ENCODE measurements at places on chromosomes 7 and 10.
A peak's percentile ranks its signal among the peaks of the same experiment; 100 is the strongest.

DNA sequence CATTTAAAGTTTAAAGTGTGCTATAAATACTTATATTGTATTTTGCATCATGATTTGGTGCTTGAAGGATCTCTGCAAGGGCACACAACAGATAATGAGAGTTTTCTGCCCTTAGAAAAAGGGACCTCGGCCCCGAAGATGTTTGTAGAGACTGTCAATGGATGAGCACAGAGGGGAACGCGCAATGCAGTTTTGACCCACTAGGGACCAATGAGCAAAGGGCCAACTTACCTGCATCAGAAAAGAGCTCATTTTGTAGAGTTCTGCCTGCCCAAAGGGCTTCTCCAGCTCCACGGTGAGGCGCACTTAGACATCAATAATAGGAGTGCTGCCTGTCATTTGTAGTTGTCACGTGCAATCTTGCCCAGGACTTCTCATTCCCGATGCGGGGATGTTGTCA, 91.1 kb downstream of the BUB3 start:
- DNase-seq, result no peak

DNA sequence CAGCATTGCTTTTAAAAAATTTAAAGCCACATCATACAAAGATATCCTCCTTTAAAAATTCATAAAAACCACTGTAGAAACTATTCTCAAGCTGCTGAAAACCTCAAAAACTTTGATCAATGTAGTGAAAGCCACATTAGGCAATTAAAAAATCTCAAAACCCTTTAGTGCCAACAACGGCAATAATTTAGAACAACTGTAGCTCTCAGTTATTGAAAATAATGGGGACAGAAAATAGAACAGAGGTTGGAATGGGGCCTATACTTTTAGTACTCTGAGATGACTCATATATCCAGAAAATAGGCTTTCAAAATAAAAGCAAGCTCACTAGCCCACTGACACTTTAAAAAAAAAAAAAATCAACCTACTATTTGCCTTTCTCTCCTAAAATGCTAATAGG, 87.5 kb downstream of the GSAP start:
- no peak for DNase-seq

- DNase-seq, result no peak
Observed at GRCh38 chr10:131127610-131128009, 183.9 kb downstream of the TCERG1L start.

DNA sequence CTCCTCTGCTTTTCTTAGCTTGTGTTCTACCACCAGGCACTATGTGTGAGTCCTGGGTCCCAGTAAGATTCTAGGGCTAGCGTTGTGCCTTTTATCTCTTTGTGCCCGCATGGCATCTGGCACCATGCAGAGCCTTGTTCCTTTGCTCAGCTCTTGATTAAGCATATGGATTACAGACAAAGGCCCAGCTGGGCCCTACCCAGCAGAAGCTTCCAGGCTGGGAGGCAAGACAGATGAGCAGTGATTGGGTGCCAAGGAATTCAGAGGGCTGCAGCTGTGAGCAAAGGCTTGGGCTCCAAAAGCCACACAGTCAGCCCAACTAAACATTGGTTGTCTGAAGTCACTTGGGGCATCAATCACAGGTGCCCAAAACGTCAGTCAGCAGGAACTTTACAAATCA, 2.0 kb downstream of the ACSM6 start:
- DNase-seq, result peak; percentile 46

GRCh38 chr7:99579956-99580777, 17.9 kb upstream of the TMEM225B start:
- DNase-seq, result no peak

- DNase-seq, result no peak
Observed at GRCh38 chr7:45573204-45573603, 964 bp upstream of the ADCY1 start.

DNA sequence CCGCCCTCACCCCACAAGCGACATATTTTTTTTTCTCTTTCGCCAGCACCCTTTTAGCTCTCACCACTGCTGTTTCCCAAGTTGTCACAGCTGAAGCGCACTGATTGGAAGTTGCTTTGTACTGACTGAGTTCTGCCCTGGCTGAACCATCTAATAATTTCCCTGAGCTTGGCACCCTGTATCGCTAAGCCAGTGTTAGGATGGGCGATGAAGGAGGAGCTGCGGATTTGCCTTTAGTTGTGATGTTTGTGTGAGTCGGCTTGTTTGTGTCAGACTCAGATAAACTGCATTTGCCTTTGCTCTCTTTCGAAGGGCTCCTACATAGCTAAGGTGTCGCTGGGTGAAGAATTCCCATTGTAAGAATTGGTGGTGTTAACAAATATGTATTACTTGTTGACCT, 1.3 kb upstream of the ATXN7L1 start:
- no peak for DNase-seq

- DNase-seq, result no peak
Observed at GRCh38 chr7:142250705-142251104, 7.2 kb downstream of the PRSS58 start.

GRCh38 chr10:45179691-45180090, 135.7 kb downstream of the OR13A1 start:
- peak; percentile 48 for DNase-seq

- no peak for DNase-seq
Observed at GRCh38 chr10:127776816-127777215, 39.8 kb downstream of the FOXI2 start.

DNA sequence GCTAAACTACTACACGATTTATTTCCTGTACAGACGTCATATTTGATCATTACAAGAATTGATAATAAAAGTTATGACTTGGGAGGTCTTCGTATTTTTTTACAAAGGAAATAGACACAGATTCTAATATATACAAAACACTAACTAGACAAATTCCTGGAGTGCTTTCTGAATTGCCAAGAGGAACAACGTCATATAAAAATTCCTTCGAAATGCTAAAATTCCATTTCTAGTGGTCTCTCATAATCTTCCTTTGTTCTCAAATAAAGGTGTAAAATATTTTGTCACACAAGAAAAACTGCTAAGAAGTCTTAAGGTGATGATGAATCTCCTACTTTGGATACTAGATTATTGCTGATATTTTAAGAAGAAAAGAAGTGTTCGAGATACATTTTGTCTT, 85.4 kb downstream of the CDK6 start:
- DNase-seq, result no peak

GRCh38 chr7:191105-191980, 1.0 kb upstream of the FAM20C start:
- peak; percentile 61 for DNase-seq

- DNase-seq, result no peak
Observed at GRCh38 chr10:7363700-7364099, 47.1 kb downstream of the SFMBT2 start.

DNA sequence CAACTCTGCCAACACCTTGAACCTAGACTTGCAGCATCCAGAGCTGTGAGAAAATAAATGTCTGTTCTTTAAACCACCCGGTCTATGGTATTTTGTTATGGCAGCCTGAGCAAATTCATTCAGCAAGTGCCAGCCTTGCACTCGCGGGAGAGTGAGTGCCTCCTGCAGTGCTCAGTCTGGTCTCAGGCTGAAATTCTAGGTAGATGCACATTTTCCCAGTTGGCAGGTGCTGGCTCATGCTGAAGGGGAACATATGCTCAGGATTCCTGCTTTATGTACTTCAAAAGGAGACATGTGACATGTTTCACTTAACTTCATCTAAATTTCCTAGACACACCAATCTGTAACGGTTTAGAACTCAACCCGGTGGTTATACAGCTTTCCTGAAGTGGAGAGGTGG, 170.8 kb downstream of the MGMT start:
- DNase-seq, result no peak

GRCh38 chr7:64612452-64612851, 49.6 kb upstream of the ZNF680 start:
- no peak for DNase-seq

GRCh38 chr10:68665841-68666240, 55.2 kb upstream of the CCAR1 start:
- DNase-seq, result no peak

- DNase-seq, result no peak
Observed at GRCh38 chr10:77442699-77443189, 194.9 kb downstream of the KCNMA1 start.

GRCh38 chr7:124323597-124323996, 290.7 kb upstream of the TMEM229A start:
- no peak for DNase-seq

- no peak for DNase-seq
Observed at GRCh38 chr7:99478464-99479440, 6.1 kb downstream of the ZNF789 start.

DNA sequence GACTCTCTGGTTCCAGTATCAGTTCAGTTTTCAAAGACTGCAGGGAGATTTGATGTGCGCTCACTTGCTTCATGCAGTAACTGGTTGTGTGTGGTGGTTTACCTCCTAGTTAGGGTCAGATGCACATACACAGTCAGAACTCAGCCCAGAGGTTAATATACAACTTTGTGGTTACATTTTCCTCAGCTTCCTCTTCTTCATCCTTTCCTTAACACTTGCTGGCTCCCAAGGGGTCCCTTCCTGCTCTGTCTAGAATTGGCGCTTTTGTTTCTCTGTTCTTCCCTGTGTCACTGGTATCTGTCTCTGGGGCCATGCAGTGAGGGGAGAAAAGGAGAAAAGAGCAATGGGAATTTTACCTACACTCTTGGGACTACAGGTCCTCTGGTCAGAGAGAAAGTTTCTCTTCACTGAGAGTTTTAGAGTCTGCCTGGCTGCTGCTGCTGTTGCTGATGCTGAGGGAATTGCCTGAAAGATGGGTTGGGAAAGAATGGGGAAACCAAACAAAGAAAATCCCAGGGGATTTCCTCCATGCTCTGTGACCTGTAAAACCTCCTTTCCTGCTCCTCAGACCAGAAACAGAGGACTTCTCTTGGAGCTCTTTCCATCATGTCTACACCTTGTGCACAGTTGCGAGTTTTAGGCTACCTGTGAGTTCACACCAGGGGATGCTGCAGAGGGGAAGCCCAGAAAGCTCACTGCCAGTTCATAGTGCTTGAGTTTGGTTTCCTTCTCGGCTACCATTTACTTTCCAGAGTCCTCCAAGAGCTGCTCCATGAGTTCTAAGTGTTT, 74.6 kb downstream of the WDFY4 start:
- no peak for DNase-seq

- DNase-seq, result no peak
Observed at GRCh38 chr10:78937800-78938694, 130.7 kb upstream of the ZMIZ1 start.

DNA sequence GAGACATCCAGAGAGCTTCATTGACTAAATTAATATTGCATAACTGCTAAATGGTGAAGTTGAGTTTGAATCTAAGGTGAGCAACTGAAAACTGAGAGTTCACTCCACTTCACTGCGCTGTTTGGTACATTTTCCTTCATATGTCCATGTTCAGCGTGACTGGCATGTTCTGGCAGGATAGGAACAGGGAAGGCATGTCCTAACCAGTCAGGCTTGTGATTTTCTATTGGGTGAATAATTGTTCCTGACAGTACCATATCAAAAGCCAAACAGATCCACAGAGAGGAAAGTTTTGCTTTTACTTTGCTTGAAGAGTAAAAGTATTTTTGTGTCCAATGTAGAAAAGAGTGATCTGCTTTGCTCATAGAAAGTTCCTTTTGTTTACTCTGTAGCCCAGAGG, 53.2 kb downstream of the WDFY4 start:
- no peak for DNase-seq

- DNase-seq, result no peak
Observed at GRCh38 chr7:87213252-87213651, 6.3 kb downstream of the TMEM243 start.

GRCh38 chr7:51970961-51971665, 654.5 kb upstream of the COBL start:
- no peak for DNase-seq

GRCh38 chr10:50968386-50969091, 83.1 kb upstream of the A1CF start:
- no peak for DNase-seq

DNA sequence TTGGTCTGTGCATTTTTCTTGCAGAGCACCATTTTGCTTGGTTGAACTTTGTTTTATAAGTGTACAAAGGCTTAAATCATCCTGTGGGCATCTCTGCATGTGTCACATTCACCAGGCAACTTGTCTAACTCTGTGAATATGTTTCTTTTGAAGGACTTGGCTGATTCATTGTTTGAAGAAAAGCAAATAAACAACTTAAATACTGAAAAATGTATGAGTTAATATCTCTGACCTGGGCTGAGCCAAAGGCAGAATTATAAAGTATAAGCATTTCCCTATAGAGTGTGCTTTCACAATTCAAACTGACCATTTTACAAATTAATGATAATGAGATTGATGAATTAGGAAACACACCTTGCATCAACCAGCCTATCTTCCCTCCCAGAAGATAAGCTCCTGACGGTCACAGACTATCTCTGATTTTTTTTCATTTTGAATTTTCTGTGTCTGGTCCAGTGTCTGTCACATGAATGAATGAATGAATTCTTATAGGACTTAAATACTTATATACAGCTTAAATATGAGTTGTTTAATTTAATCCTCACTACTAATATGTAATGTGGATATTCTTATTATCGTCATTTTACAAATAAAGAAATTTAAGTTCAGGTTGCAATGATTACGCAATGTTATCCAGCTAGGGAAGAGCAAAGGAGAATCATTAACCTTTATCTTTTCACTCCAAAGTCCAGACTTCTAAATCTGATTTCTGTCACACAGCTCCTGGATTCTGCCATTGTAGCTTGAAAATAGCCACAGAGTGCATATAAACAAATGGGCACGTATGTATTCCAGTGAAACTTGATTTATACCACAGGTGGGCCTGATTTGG, 182.0 kb upstream of the PHYHIPL start:
- no peak for DNase-seq

DNA sequence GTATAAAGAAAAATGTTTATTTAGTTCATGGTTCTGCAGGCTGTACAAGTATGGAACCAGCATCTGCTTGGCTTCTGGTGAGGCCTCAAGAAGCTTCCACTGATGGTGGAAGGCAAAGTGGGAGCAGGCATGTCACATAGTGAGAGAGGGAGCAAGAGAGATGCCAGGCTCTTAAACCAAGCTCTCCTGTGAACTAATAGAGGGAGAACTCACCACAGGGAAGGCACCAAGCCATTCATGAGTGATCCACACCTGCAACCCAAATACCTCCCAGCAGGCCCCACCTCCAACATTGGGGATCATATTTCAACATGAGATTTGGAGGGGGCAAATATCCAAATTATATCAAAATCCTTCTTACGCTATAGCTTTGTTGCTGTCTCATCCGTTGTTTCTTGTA, 113.1 kb downstream of the CPED1 start:
- DNase-seq, result no peak

GRCh38 chr10:97050205-97050745, 135.5 kb downstream of the SLIT1 start:
- DNase-seq, result no peak

- no peak for DNase-seq
Observed at GRCh38 chr7:158424531-158424930, 163.1 kb downstream of the PTPRN2 start.

GRCh38 chr7:152081088-152081487, 55.6 kb downstream of the GALNT11 start:
- DNase-seq, result no peak

DNA sequence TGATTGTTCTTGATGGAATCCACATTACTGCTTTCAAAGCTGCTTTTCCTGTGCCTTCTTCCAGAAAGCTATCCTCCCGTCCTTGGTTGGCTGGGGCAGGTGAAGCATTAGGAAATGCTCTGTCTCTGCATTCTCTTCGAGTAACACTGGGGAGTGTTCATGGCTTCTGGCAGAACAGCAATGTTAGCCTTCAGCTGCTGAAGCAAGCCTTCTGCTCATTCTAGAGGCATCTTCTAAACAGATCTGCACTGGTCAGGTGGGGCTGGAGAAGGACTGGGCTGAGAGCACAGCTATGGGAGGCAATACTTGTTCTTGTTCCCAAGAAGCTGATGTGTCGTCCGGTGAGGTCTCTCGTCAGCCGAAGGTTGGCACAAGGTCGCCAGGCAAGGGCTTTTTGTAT, 80.6 kb downstream of the MGMT start:
- no peak for DNase-seq
